Cerebellum (tissue), 4 donors: ENCODE measurements at places on chromosomes 12 and 14.

GRCh38 chr14:104461676-104462449 lies 117.7 kb upstream of the C14orf180 start:
- no peak for DNase-seq

DNA sequence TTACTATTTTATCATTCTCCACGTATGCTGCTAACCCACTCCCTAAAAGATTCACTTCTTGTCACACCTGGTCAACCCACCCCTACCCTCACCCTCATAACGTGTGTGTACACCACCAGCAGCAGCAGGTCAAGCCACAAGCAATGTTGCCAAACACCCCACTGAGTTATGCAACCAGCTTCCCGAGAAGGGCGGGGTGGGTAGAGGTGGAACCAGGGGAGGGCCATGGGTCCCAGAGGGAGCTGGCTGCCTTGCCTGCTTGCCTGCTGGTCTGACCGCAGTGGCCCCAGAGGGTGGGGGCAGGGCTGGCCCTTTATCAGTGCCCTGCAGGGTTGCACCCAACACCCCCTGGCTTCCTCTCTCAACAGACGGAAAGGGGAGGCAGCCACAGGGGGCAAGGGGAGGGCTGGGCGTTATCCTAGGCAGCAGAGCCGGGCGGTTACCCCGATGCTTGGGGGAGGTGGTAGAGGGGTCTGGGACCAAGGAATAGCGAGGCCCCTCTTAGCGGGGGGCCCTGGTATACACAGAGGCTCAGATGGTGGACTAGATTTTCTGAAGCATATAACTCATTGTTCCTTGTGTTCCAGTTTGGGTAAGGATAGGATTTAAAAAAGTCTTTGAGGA lies 3.5 kb upstream of the NFE2 start:
- DNase-seq = no peak

- no peak for DNase-seq
Measured at GRCh38 chr12:116635487-116635886, 76.3 kb downstream of the MAP1LC3B2 start.

- DNase-seq = peak; percentile 22
Measured at GRCh38 chr12:78229591-78230101, 399.0 kb downstream of the NAV3 start.

DNA sequence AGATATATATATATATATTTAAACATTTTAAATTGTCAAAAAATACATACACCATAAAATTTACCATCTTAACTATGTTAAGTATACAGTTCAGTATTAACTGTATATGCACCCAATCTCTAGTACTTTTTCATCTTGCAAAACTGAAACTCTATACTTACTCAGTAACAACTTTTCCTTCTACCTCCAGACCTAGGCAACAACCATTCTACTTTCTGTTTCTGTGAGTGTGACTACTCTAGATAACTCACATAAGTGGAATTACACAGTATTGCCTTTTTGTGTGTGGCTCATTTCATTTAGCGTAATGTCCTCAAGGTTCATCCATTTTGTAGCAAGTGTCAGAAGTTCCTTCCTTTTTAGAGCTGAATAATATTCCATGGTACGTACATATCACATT lies 8.2 kb downstream of the FAM234B start:
- DNase-seq = no peak

GRCh38 chr14:51867741-51868140 lies 7.3 kb downstream of the GNG2 start:
- DNase-seq = no peak

DNA sequence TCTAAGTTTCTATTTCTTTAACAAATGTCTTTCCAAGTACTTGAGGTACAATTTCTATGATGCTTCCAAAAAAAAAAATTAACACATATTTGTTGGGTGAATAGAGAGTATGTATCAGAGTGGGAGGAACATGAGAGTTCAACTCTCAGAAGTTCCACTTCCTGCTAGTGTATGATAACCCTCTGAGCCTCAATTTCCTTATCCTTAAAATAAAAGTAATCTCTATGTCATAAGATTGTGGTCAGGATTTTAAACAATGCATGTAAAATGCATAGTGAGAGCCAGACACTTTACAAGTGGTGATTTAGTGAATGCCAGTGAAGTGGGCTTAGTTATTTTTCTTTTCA lies 270.3 kb upstream of the AMIGO2 start:
- no peak for DNase-seq

DNA sequence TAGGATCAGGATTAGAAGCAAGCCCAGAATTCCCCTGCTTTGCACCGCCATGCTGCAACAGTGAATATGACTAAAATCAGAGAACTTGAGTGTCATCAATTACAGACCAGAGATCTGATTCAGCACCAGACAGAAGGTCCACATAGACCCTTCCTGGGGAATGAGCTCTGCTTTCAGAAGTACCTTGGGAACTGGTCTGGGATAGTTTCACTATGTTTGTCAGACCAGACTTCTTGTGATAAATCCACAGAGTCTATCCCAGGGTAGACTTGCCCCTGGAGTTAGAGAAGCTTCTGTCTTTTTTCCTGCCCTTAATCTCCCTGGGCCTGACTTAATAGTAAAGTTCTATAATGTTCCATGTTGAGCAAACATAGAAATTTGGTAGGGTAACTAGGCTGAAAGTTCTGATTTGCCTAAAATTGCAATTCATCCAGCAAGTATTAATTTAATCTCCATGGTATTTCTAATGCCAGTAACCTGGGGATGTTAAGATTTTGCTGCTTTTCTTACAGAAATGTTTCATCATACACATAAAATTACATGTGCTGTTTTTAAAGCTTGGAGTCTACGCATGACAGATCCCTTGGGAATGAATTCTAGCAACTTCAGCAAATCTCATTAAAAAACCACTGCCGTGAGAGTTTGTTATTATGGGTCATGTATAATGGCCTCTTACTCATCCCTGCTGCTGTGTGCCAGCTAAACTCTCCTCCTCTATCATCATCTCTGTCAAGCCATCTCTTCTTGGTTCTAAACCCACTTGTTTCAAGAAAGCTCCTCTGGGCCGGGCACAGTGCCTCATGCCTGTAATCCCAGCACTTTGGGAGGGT lies 61.3 kb upstream of the METAP2 start:
- no peak for DNase-seq

- DNase-seq = peak; percentile 50
Measured at GRCh38 chr14:91418387-91419043, 895 bp upstream of the CCDC88C start.

DNA sequence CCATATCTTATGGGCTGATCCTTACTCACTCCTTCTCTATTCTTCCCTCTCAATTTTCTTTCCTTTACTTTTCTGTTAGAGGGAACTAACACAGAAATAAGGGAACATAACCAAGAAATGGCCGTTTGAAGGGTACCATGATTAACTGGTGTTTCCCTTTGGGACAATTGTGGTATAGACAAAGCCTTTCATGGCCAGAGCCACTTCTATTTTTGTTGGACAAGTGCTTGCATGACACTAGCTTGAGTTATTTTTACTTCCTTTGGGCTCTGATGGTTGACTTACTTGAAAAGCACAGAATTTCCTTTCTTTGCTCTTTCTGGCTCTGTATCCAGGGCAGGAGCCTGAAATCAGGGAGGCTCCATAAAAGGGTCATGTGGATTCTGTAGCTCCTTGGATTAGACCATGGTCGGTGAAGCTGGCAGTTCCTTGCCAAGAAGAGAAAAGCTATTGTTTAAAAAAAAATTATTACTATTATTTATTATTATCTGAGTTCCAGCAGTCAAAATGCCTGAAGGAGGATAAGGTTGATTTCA lies 130.6 kb downstream of the KTN1 start:
- no peak for DNase-seq

GRCh38 chr14:66131111-66131510 lies 355.1 kb upstream of the CCDC196 start:
- no peak for DNase-seq

DNA sequence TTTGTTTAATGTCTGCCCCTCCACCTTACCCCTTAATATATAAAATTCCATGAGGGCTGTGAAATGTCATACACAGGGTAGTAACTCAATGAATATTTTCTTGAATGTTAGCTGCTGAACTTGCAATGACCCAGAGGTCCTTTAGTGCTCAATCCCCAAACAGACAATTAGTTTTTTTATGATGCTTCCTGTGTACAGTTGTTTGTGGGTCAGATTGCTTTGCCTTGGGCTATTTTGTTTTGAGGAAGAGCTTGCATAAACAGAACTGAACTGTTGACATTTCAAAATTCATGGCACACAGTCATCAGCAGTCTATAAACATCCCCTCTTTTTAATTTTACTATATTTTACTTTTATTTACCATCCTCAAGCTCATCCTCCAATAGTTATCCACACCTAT lies 820.5 kb upstream of the SEL1L start:
- no peak for DNase-seq

DNA sequence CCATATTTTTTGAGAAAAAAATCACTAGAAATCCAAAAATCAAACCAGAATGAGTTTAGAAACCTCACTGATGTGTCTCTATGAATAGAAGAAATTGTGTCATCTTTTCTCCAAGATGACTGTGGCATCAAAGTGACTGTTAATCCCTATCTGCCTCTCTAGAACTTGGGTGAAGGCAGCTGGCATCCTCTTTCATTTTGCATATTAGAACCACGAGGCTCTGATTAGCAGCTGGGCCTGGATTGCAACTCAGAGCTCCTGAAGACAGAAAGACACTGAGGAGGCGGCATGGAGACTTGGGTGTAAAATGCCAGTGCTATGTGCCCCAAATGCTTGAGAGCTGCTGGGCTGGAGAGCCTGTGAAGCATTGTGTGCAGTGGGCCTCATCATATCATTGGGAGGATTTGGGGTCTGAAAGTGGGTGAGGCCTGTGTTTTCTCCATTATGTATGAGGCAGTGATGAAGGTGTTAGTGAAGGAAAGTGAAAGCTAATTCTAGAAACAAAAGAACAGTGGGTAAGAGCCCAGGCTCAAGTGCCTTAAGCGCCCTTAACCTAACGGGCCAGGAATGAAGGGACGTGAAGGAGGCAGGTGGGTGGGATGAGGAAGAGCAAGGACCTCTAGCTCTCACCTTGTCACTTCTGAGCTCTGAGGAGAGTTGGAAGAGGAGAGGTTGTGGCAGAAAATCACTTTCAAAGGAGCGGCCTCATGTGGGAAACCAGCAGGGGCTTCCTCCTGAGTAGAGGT lies 26.2 kb downstream of the NKX2-8 start:
- DNase-seq = no peak

DNA sequence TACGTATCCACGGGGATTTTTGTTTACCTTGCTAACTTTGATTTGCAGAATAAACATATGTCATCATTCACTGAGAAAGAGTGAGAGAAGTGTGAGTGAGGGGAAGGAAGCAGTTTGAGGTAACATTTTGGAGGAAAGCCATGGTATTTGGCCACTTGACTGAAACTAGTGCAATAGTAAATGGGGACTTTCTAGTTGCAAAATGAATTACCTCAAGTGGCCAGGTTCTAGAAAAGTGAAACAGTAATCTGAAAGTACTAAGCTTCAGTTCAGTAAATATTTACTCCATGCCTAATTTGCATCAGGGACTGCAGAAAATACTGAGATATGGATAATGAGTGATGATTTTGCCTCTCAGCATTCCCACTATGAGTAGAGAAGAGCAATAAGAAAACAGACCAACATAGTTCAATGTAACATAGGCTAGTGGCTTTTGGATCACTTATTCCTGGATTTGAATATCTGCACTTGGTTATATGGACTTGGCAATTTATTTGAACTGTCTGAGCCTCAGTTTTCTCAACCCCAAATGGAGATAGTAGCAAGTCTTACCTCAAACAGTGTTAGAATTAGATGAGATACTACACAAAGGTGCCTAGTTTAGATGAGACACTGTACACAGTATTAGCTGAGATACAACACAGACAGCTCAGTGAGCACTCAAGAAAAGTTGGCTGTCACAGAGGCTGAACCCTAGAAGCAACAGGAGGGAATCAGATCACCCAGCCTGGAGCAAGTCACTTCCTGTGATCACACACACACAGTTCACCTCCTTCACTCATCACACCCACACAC lies 439.1 kb downstream of the NPAS3 start:
- no peak for DNase-seq

- no peak for DNase-seq
Measured at GRCh38 chr14:37203423-37203822, 5.7 kb downstream of the MIPOL1 start.

DNA sequence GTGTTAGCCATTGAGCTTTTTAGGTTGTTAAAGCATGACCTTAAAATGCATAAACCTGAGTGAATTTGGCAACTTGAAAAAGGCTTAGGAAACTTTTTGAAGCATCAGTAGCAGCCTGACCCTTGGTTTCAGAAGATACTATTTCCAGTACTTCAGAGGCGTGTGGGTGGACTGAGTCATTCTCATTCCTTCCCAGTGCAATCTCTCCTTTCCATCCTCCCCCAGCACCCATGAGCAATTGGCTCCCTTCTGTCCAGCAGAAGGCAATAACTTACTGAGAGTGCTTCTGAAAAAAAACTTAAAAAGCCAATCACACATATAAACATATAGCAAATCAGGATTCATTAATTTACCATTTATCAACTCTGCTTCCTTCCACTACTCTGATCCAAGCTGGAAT lies 299.3 kb upstream of the STXBP6 start:
- DNase-seq = no peak

DNA sequence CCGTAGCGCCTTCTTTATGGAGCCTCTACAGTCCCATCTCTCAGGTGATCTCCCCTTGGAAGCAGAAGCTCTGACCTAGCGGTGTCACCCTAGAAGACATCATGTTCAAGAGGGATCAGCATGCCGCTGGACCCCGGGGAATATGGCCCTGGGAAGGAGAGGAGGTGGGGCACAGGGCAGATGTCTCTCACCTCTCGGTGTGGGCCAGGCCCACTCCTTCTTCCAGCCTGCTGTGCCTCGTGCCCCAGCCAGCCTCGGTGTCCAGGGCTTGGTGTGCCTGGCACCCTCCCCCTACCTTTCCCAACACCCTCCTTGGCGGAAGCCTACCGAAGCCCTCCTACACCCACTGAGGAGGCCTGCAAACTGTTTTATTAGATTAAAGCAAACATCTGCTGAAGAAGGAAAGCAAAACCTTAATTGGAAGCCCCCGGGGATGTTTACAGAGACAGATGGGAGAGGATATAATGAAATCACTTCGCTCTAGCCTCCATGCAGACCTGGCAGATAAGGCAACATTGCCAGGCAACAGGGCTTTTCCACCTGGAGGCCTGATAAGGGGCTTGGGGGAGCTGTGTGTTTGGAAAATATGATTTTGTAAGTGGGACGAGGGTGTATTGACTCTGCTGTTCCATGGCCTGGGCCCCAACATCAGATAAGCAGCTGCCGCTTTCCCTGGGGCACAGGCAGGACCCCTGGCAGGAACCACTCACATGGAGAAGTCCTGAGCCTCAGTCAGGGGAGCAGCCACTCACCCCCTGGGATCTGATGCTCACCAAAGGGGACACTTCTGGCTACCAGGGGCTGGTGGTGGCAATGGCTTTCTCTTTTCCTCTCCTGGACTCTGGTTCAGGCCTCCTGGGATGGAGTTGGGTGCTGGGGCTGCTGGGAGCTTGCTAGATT lies 5.7 kb upstream of the CHGA start:
- no peak for DNase-seq

- no peak for DNase-seq
Measured at GRCh38 chr14:90781876-90782275, 34.4 kb downstream of the TTC7B start.

- no peak for DNase-seq
Measured at GRCh38 chr12:118140825-118141224, 4.9 kb downstream of the PEBP1 start.
